A549 treated with CORT108297 at 1 μM for 4 hours (cell line): ENCODE measurements at places on chromosomes 7 and 10. TPM values are rescaled to one million over a fixed set of nuclear protein-coding genes. Genes with fewer than 3 reads are reported as not detected.

Gene CALY
- total RNA-seq, result 0.54 to 1.5 TPM (median 0.81 TPM) in 5 replicates

Gene OR2A12
- total RNA-seq, result not detected in 5 replicates

Gene ZNF485
- total RNA-seq, result 1.7 to 2.4 TPM (median 2.0 TPM) in 5 replicates

Gene NRG3
- total RNA-seq, result not detected in 5 replicates

Gene TYSND1
- total RNA-seq, result 12.3 to 20.1 TPM (median 19.0 TPM) in 5 replicates

Gene FGFBP3
- 1.7 to 3.0 TPM (median 2.7 TPM) in 5 replicates for total RNA-seq

Gene THSD7A
- 1.5 to 2.6 TPM (median 2.3 TPM) in 5 replicates for total RNA-seq

Gene CALHM1
- 0.02 TPM in 1 of 5 replicates, not detected in the others for total RNA-seq

Gene LIPF
- total RNA-seq, result not detected in 5 replicates

Gene ANKIB1
- total RNA-seq, result 14.7 to 21.3 TPM (median 20.6 TPM) in 5 replicates

Gene SPOCK2
- total RNA-seq, result 0.18 to 0.47 TPM (median 0.37 TPM) in 5 replicates

Gene PRRT4
- total RNA-seq, result 0.20 to 0.54 TPM (median 0.44 TPM) in 5 replicates

Gene HTR5A
- not detected in 5 replicates for total RNA-seq

Gene SKIDA1
- 0.99 to 1.7 TPM (median 1.5 TPM) in 5 replicates for total RNA-seq

Gene ADRA2A
- 0.02 to 0.05 TPM (median 0.03 TPM) in 4 of 5 replicates, not detected in the other for total RNA-seq

Gene SPDYE11
- total RNA-seq, result not detected in 5 replicates

Gene ASZ1
- not detected in 5 replicates for total RNA-seq

Gene HTRA1
- 53.6 to 68.1 TPM (median 54.4 TPM) in 5 replicates for total RNA-seq

Gene CPA5
- total RNA-seq, result not detected in 5 replicates

Gene EXOC4
- total RNA-seq, result 17.5 to 21.4 TPM (median 18.9 TPM) in 5 replicates

Gene HABP2
- 0.07 to 0.15 TPM (median 0.12 TPM) in 5 replicates for total RNA-seq

Gene VAX1
- total RNA-seq, result 1.0 to 1.9 TPM (median 1.6 TPM) in 5 replicates

Gene MMS19
- total RNA-seq, result 42.0 to 51.0 TPM (median 48.0 TPM) in 5 replicates

Gene AKR1C4
- total RNA-seq, result 0.22 to 0.42 TPM (median 0.30 TPM) in 5 replicates

Gene MKX
- total RNA-seq, result not detected in 5 replicates

Gene SYT15B
- total RNA-seq, result 2.7 to 4.2 TPM (median 3.7 TPM) in 5 replicates

Gene CDHR3
- total RNA-seq, result 4.3 to 6.1 TPM (median 4.9 TPM) in 5 replicates

Gene ANXA8
- 28.8 to 40.9 TPM (median 33.6 TPM) in 5 replicates for total RNA-seq

Gene CPA2
- total RNA-seq, result 0.09 to 0.13 TPM in 2 of 5 replicates, not detected in the others

Gene SCART1
- total RNA-seq, result 0.09 to 0.47 TPM (median 0.27 TPM) in 5 replicates

Gene LRGUK
- 0.29 to 0.62 TPM (median 0.35 TPM) in 5 replicates for total RNA-seq

Gene PRTFDC1
- total RNA-seq, result 14.7 to 20.6 TPM (median 17.8 TPM) in 5 replicates

Gene GPNMB
- 1.7 to 2.7 TPM (median 2.5 TPM) in 5 replicates for total RNA-seq

Gene MYH16
- 0.46 to 0.65 TPM (median 0.58 TPM) in 5 replicates for total RNA-seq

Gene SRRT
- 125 to 149 TPM (median 146 TPM) in 5 replicates for total RNA-seq

Gene ATP6V0A4
- total RNA-seq, result 0.12 to 0.18 TPM (median 0.15 TPM) in 5 replicates

Gene RBM20
- total RNA-seq, result 1.1 to 1.7 TPM (median 1.5 TPM) in 5 replicates

Gene MINPP1
- total RNA-seq, result 26.3 to 29.0 TPM (median 26.5 TPM) in 5 replicates

Gene CAV2
- total RNA-seq, result 143 to 195 TPM (median 182 TPM) in 5 replicates

Gene VPS37D
- 2.4 to 6.4 TPM (median 4.7 TPM) in 5 replicates for total RNA-seq

Gene ASAH2
- total RNA-seq, result 0.87 to 4.2 TPM (median 2.7 TPM) in 5 replicates

Gene KNDC1
- 0.69 to 2.2 TPM (median 2.1 TPM) in 5 replicates for total RNA-seq

Gene KIAA1549
- 5.7 to 8.5 TPM (median 7.2 TPM) in 5 replicates for total RNA-seq

Gene CFAP69
- total RNA-seq, result 1.4 to 3.8 TPM (median 2.5 TPM) in 5 replicates

Gene NAT16
- total RNA-seq, result 0.10 to 0.17 TPM (median 0.14 TPM) in 5 replicates

Gene SPDYE2
- not detected in 5 replicates for total RNA-seq

Gene TCERG1L
- not detected in 5 replicates for total RNA-seq

Gene UPK3B
- 10.2 to 19.3 TPM (median 18.6 TPM) in 5 replicates for total RNA-seq

Gene SVIL
- 18.1 to 25.2 TPM (median 20.1 TPM) in 5 replicates for total RNA-seq

Gene PTPN20
- 3.8 to 5.4 TPM (median 4.3 TPM) in 5 replicates for total RNA-seq

Gene KCNH2
- 0.38 to 0.64 TPM (median 0.42 TPM) in 5 replicates for total RNA-seq

Gene MYO1G
- 0.08 to 0.14 TPM (median 0.12 TPM) in 5 replicates for total RNA-seq
